NCI-H2081 treated with DMSO at 0.1 percent for 48 hours (cell line): ENCODE measurements at places on chromosomes 16 and 17.

DNA sequence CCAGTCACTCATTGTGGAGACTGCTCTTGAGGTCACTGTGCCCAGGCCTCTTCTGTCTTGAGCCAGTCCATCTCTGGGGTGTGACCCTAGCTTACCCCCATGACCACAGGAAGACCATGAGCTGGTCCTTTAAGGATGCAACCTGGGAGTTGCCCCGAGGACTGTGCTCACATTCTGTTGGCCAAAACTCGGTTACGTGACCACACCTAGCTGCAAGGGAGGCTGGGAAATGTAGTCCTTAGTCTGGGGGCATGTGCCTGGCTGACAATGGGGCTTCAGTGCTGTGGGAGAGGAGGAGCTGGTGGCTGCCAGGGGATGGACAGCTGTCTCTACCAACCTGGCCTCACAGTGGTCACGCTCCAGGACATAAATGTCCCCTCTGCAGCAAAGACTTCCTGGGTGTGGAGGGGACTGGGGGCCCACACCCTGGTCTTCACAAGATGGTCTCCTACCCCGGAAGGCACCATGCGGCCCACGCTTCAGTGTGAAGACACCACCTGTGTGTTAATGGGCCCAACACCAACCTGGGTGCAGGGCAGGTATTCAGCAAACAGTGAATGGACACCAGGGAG is 55.4 kb downstream of the JPH3 start:
- DNase-seq, result no peak

GRCh38 chr16:85162478-85163277 is 50.4 kb upstream of the CIBAR2 start:
- DNase-seq, result no peak

GRCh38 chr16:24670623-24671454 is 58.6 kb upstream of the TNRC6A start:
- DNase-seq, result peak; percentile 18

GRCh38 chr17:62895320-62896301 is 70.4 kb upstream of the TANC2 start:
- DNase-seq, result no peak

DNA sequence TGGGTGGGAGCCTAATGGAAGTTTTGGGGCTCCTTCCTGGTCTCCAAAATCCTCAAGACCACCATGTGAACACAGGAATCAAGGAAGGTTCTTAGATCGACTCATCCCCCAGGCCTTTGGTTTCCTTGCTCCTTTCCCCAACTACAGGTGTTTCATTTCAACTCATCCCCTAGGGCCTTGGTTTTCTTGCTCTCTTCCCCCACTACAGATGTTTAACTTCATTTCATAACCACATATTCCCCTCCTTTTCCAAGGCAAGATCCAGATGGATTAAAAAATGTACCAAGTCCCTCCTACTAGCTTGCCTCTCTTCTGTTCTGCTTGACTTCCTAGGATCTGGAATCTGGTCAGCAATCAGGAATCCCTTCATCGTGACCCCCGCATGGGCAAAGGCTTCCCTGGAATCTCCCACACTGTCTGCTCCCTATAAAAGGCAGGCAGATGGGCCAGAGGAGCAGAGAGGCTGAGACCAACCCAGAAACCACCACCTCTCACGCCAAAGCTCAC is at the start of gene CCL11:
TSS of gene CCL11 (plus strand) at position 457 of the 507 bp plus-strand sequence. CDS start 67 bp downstream, outside the sequence.
- no peak for DNase-seq

GRCh38 chr16:60563166-60563565 is 1473.1 kb downstream of the CDH8 start:
- no peak for DNase-seq

- DNase-seq, result no peak
Observed at GRCh38 chr17:36926226-36926625, 11.0 kb upstream of the LHX1 start.

DNA sequence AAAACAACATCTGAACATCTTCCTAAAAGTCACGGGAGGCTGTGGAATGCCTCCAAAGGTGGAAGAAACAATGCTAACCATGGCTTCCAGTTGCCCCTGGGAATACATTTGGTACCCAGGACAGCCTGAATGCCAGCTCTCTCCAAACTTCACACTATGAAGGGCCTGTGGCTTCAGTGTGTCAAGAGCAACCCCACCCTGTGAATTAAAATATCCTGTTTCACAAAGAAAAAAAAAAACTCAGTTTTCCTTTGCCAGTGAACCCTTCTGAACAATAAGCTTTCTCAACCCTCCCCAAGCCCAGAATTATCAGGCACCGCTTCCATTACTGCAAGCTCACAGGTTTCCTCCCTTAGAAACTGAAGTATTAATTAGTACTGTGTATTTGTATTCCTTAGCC is 69.8 kb downstream of the SLC39A11 start:
- DNase-seq, result no peak

DNA sequence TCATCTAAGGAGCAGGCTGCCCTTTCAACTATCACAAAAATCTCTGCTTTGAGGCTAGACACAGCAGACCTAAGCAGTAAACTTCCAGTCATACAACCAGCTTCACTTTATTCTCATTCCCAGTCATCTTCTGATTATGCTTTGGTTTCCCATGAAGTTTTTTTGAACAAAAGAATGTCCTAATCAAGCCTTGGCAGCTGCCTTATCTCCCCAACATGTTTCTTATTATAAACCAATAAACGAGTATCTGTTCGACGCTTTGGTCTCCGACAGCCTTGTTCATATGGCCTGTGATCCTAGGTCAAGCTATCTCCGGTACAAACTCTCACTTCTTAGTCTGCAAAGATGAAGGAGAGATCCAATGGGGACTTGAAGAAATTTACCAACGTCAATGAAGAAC is 47.4 kb upstream of the CDYL2 start:
- no peak for DNase-seq

- DNase-seq, result no peak
Observed at GRCh38 chr17:31294231-31294630, 2.8 kb downstream of the OMG start.

GRCh38 chr17:67198131-67198530 is 46.9 kb downstream of the HELZ start:
- no peak for DNase-seq

DNA sequence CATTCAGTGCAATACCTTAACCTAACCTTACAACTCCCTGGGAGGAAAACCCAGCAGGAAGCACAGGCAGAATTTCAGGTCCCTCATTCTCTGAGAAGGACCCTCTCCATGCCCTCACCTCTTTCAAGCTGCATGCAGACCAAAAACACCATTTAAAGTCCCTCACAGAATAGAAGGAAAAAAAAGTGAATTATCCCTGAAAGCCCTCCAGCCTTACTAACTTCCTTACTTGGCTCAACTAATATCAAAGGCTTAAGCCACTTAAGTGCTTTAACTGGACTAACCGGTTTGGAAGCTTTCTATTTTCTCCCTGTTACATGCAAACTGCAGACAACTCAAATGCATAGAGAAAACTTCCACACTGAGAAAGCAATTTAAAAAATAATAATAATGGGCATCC is 60.5 kb downstream of the ADAMTS18 start:
- no peak for DNase-seq

GRCh38 chr17:45262516-45263476 is 902 bp upstream of the SPATA32 start:
- DNase-seq, result no peak

- no peak for DNase-seq
Observed at GRCh38 chr17:47330548-47330947, 6.8 kb downstream of the EFCAB13 start.

DNA sequence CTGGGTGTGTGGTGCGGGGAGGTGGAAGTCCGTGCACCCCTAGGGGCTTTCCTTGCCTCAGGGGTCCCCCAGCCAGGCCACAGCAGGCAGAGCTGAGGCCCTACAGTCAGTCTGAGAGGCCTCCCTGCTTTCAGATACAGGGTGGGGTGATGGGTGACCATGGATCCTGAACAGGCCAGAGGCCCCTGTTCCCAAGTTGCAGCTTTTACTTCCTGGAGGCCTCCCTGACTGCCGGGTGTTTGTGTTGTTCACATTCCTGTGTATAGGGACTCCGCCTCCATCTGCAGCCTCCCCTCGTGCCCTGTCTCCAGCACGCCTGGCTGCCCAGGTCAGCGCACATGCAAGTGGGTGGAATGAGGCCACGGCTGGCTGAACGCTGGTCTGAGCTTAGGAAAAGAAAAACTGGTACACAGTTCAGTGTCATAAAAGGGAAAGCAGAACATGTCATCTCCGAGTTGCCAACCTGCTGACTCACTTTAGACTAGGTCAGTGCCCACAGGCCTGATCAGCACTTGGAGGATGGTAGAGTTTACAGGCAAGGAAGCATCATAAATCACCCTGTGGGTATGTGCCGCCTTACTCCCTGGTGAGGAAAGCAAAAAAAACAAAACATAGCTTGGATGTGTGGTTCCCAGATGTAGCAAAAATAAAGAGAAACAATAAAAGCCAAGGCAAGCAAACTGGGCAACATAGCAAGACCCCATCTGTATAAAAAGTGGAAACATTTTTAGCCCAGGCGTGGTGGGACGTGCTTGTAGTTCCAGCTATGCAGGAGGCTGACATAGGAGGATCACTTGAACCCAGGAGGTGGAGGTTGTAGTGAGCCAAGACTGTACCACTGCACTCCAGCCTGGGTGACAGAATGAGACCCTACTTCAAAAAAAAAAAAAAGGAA is 6.2 kb upstream of the SLC7A6 start:
- DNase-seq, result no peak

GRCh38 chr16:70162041-70162451 is 11.5 kb upstream of the CLEC18C start:
- DNase-seq, result no peak

DNA sequence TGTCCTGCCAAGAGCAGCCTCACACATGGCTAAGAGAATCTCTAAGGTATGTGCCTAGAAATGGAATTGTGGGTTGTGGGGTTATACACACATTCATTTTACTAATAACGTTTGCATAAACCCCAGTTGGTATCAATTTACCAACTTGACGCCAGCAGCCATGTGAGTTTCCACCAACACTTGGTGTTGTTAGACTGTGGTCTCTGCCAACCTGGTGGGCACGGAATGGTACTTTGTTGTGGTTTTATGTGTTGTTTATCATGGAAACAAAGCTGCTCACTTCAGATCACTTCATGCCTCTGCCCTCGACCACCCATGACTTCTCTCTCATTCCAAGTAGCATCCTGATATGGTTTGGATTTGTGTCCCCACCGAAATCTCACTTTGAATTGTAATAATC is 152.0 kb upstream of the CDC42EP4 start:
- DNase-seq, result peak; percentile 31

GRCh38 chr16:9679213-9679767 is 502.9 kb downstream of the GRIN2A start:
- DNase-seq, result no peak

DNA sequence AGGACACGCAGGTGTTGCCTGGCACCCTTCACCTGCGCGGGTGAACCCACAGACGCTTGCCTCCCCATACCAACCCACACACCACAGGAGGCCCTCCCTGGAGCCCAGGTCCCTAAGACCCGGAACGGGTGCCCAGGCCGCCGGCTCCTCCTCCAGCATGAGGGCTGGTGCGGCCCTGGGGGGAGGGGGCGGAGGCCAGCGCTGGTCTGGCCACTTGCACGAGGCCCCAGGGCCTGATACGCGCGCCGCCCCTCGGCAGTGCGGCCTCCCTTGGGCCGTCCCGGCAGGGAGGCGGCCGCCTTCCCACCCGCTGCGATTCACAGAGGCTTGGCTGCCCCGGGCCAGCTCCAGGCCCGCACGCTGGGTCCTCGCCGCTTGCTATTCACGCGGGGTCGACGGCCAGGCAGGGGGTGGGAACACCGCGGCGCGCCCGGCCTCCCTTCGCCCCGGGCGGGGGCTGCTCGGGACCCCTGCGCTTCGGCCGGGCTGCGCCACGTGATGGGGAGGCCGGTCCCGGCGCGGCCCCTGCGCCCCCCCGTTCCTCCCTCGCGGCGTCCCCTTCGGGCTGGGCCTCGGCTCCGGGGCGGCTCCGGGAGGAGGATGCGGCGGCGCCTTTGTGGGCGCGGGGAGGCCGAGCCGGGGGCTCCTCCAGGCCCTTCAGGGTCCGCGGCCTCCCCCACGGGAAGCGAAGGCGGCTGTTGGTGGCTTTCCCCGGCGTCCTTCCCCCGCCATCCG is 685 bp downstream of the FASN start:
- DNase-seq, result no peak

DNA sequence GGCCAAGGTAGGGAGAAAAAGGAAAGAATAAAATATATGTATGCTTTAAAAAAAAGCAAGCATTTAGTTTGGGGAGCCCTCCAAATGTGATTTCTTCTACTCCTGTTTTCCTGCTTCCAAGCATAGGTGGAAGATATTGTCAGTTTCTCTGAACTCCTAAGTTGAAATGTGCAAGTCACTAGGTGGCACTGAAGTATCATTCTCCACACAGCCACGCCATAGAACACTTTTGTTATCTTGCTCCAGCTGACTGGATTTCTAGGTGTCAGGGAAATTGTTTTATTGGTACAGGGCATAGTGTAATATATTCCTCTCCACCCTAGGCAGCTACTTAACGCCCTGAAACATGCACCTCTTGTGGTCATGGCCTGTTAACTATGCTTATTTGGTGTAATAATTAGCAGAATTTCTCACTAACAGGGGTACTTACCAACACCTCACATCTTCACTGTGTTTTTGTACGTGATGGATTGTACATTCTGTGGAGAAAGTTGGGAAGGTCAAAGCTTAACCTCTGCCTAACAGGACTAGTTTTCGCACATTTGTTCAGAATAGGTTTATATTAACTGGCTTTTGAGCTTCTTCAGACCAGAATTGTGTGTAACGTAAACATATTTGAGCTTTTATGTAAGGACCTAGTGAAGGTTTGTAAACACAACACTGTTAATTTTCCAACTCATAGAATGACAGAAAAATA is 69.3 kb downstream of the FTO start:
- peak; percentile 12 for DNase-seq

DNA sequence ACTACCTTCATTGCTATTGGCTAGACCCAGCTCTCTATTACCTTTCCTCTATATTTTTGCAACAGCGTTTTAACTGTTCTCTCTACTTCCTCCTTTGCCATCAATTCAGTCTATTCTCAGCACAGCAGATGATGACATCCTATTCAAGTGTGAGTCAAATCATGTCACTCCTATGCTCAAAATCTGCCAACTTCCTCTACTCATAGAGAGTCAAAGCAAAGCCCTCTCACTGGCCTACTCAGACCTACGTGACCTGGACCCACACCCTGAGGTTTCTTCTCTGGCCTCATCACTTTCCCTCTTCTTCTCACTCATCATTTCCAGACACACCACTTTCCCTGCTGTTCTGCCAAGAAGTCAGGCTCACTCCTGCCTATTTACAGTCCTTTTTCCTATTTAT is 289.0 kb upstream of the AXIN2 start:
- no peak for DNase-seq

GRCh38 chr17:10018461-10018891 is 113.4 kb upstream of the RCVRN start:
- DNase-seq, result no peak

DNA sequence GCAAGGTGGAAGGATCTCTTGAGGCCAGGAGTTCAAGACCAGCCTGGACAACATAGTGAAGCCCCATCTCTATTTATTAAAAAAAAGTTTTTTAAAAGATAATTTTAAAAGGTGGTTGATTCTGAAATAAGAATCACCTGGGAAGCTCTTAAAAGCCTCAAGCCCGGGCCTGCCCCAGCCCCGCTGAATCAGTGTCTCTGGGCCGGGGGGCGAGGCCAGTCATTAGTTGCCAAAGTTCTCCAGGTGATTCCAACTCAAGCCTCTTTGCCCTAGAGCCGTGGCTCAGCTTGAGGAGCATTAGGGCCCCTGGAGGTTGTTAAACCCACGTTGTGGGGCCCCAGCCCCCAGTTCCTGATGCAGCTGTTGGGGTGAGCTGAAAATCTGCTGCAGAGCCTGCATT is 24.6 kb downstream of the JPH3 start:
- DNase-seq, result no peak

- no peak for DNase-seq
Observed at GRCh38 chr17:62014526-62014925, 50.6 kb downstream of the MED13 start.

- DNase-seq, result no peak
Observed at GRCh38 chr17:21167303-21167702, 40.5 kb downstream of the DHRS7B start.

- no peak for DNase-seq
Observed at GRCh38 chr17:72588561-72588960, 467.7 kb downstream of the SOX9 start.
